Activated CD8-positive, alpha-beta memory T cell treated with anti-CD3 and anti-CD28 coated beads, Interleukin-2, amount 10 ng/mL, durations not matched to agents 7 days and 5 days (primary cell): ENCODE measurements at places on chromosomes 7 and 10.

DNA sequence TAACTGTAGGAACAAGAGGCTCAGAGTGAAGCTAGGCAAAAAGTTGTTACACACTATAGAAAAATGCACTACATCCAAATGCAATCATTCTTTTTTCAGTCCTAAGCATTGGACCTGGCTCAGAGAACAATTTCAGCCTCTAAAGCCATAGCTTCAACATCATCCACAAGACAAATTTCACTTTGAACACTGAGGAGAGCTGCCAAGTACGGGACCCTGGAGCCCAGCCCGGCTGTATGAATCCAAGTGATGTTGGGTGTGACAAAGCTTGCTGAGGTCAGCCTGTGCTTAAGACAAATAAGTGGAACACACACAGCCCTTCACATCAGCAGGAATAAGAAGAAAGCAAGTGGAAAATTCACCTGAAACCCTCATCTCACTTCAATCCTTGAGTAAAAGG lies 233.1 kb upstream of the PFKP start:
- no peak for DNase-seq

GRCh38 chr10:100710151-100710871 lies 35.1 kb upstream of the PAX2 start:
- no peak for DNase-seq

GRCh38 chr7:108347616-108348015 lies 108.6 kb downstream of the NRCAM start:
- no peak for DNase-seq

DNA sequence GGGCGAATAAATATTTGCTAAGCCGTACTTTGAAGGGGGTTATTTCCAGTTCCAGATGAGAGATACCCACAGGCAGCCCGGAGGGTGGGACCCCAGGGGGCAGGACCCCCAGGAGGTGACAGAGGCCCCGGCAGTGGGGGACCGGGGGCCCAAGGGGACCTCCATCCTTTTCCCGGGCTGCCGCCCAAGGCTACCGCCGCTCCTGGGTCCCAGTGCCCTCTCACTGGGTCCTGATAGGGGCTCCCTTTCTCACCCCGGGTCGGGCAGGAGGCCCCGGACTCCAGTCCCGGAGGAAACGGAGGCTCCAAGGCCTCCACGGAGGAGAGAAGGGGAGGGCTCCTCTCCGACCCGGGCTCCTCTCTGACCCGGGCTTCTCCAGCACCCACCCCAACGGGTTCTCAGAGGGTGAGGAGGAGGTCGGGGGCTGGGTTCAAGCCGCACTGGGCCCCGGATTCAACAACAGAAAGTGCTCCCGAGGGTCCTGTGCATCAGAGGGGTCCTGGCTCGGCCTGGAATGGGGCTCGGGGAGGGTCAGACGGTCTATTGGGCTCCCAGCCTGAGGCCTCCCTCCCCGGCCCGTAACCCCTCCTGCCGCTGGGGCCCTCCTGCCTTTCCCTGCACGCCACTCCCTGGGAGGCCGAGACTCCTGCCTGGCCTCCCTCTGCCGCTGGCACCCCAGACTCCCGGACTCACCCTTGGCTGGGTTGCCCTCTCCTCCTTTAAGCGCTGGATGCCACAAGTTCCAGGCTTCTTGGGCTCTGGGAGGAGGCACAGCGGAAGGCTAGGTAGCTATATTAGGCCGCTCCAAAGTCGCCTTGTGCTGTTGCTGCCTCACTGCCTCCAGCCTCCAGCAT lies 62.5 kb downstream of the ZNF37A start:
- DNase-seq, result no peak

- no peak for DNase-seq
These were observed 118.6 kb downstream of the SRPK2 start for GRCh38 chr7:105270117-105270516.

DNA sequence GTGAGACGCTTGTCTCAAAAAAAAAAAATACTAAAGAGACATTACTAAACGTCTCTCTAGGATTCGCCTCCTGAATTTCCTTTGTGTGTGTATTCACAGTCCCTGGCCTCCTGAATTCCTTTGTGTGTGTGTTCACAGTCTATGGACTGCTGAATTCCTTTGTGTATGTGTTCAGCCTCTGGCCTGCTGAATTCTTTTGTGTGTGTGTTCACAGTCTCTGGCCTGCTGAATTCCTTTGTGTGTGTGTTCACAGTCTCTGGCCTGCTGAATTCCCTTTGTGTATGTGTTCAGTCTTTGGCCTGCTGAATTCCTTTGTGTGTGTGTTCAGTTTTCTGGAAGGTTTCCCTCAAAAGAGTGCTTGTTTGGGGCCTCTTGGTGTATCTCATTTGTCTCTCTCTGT lies 8.2 kb downstream of the BMS1 start:
- no peak for DNase-seq

- no peak for DNase-seq
These were observed 70.8 kb upstream of the ASAH2 start for GRCh38 chr10:50322077-50322476.

GRCh38 chr10:123241391-123242141 lies 87.4 kb downstream of the BUB3 start:
- peak; percentile 54 for DNase-seq

DNA sequence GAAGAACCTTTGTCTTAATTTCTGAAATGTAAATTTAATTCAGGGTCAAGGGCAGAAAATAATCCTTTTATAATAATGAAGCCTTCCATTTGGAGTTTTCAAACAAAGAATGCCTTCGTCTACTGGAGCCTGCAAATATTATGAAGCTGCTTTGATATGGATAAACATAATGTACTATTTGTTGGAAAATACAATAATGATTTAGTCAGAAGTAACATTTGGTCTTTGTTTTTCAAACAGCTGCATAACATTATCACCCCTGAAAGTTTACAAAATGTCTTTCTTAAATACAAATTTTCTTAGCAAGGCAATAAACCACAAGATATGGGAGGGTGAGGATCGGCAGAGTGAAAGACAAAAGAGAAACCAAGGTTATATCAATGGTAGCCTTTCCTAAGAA lies 41.5 kb downstream of the TMEM26 start:
- DNase-seq, result no peak

- no peak for DNase-seq
These were observed 37.1 kb downstream of the COBL start for GRCh38 chr7:51279391-51280023.

DNA sequence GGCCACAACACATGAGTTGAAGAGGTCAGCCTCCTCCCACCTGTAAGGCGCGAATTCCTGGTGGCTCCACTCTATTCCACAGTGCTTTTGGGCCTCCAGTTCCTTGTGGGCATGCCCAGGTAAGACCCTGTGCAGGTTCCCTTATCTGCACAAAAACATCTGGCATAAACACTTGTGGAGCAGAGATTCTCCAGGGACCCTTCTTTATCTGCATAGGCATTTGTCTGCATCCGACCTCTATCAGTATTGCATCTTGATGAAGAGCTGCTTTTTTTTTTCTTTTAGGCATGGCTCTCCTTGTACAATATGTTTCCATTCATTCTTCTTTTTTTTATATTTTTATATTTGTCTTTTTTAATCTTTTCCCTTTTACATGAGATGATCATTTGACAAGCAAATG lies 58.4 kb downstream of the ANKMY2 start:
- DNase-seq, result no peak

DNA sequence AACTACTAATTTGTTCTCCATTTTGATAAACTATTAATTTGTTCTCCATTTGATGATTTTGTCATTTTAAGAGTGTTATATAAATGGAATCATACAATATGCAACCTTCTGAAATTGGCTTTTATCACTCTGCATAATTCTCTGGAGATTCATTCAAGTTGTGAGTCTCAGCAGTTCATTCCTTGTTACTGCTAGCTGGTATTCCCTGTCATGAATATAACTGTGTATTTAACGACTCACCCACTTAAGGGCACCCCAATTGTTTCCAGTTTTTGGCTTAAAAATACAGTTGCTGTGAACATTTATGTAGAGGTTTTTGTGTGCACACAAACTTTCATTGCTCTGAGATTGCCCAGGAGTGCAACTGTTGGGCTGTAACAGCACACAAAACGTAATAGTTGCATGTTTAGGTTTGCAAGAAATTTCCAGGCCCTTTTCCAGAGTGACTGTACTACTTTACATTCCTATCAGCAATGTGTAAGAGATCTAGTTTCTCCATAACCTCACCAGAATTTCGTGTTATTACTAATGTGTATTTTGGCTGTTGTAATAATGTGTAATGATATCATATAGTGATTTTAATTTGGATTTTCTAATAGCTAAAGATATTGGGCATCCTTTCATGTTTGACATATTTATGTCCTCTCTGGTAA lies 153.2 kb upstream of the ADCY1 start:
- no peak for DNase-seq

DNA sequence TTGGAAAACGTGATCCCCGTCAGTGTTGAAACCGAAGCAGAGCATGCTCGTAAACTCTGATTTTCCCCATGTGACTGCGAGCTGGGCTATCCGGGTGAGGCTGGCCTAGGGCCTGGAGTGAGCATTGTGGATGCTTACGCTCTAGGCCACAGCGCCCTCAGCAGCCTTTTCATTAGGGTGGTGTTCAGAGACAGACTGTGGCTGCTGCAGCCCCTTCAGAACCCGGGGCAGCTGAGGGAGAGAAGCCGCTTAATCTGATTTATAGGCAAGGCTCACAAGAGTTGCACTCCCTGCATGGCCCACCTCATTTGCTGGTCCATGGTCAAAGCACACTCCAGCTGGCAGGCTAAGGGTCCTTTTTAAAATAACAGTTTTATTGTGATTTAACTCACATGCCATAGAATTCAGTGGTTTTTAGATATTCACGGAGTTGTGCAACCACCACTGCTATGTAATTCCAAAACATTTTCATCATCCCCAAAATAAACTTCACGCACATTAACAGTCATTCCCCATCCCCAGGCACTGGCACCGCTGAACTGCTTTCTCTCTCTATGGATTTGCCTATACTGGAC lies 72.5 kb downstream of the SYPL1 start:
- DNase-seq, result no peak

DNA sequence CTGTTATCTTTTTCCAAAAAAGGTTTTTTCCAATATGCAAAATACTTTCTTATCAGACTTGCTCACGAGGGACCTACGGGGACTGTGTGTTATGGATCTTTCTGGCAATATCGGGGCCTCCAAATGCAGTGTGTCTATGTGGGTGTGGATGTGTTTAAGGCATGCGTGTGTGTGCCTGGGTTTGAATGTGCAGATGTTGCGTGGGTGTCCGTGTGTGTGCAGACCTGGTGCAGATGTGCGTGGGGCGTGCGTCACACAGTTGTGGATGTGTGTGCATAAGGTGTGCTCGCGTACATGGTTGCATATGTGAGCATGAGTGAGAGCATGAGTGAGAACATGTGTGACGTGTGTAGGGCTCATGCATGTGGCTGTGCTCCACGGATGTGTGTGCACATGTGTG lies 19.7 kb downstream of the NKX6-2 start:
- no peak for DNase-seq

- DNase-seq, result no peak
These were observed 1065.8 kb upstream of the GHITM start for GRCh38 chr10:83073472-83073871.

DNA sequence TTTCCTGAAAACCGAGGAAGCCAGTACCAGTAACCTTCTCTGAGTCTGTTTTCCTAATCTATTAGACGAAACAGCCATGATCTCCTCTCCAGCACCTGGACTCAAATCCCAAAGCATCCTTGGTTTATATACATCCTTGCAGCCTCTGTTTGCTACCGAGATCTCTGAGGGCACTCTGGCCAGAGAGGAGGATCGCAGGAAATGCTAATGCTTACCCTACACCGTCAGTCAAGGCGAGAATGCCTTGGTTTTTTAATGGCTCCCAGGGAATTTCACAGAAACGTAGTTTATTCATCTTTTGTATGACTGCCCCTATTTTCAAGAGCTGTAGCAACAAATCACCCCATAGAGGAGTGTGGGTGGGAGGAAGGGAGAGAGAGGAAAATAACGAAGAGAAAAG lies 91.5 kb upstream of the CALN1 start:
- no peak for DNase-seq

DNA sequence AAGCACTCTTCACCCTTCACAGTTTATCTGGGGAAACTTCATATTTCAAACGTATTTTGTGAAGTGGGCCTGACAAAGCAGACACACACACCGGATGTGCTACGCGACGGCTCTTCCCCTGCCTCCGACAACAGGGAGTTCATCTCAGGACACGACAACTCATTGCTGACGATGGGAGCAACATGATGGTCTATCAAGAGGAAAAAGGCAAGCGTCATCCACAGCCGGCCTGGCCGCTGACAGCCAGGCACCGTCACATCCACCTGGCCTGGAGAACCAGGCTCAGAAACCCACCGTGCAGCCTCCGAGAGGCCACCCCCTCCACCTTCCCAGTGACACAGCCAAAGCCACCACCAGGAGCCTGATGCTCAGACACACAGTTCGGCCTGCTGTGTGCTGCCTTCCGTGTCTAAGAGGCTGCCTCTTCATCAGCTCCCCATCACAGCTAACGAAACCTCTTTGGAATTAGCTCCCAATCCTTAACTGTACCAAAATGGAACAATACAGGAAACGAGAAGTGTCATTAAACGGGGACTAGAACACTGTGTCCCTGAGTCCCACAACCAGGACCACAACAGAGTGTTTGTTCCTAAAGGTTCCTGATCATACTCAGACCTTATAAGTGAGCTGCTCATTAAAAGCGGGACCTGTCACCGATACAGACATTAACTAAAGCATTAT lies 76.7 kb downstream of the SFMBT2 start:
- DNase-seq, result no peak

DNA sequence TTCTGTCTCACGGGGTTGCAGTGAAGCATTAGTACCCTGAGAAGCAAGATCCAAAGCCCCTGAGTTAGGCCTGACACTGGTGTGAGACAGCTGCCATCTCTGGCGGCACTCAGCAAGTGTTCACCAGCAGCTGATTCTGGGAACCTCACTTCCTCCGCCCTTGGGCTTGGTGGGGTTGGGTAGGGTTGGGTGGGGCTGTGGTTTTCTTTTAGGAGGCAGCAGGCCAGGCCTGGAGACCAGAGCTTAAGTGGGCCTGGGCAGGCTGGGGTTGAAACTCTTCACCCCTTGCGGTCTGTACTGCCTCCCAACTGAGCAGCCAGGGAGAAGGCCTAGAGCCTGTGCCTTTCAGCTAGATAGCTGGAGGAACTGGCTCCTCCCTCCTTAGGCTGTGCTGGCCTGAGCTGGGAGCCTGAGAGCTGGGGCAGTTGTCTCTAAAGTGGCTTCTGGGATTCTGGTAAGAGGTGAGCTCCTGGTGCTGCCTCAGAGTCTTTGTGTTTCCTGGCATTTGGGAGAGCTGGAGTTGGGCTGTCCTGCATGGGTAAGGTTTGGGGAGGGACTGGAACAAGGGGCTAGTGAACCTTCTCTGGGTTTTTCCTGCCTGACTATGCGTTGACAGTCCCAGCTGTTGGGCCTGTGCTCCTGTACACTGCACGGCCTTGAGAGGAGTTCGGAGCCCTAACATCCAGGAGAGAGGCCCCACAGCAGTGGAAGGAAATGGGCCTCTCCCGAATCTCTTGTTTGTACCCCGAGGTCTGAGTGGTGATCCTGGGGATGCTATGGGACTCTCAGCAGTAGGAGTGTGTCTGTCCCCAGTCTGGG lies 5.1 kb downstream of the TSPAN14 start:
- DNase-seq, result peak; percentile 93
